ENCODE measurements at places on chromosomes 16 and 17. TPM values are rescaled to one million over a fixed set of nuclear protein-coding genes. Genes with fewer than 3 reads are reported as not detected.

The ENPP7 gene
- total RNA-seq = not detected

The MYADML2 gene
- not detected for total RNA-seq

The MBTD1 gene
- 7.5 TPM for total RNA-seq

The KRT16 gene
- total RNA-seq = 1,021 TPM
